ENCODE measurements at places on chromosomes 1 and 21.

DNA sequence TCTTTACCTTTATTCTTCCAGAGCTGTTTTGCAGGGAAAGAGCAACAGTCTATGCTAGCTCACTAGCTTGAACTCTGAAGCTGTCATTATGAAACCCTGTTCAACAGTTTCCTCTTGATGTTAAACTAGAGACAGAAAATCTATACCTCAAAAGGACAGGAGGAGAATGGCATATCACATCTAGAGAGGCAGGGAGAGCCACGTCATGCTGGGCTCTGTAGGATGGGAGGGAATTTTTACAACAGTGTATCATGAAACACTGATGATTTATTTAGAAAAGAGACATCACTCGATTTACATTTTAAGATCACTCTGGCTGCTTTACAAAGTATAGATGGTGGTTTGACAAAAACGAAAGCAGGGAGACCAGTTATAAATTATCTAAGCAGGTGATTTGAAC lies 224.9 kb upstream of the COA6 start:
- no peak for DNase-seq

DNA sequence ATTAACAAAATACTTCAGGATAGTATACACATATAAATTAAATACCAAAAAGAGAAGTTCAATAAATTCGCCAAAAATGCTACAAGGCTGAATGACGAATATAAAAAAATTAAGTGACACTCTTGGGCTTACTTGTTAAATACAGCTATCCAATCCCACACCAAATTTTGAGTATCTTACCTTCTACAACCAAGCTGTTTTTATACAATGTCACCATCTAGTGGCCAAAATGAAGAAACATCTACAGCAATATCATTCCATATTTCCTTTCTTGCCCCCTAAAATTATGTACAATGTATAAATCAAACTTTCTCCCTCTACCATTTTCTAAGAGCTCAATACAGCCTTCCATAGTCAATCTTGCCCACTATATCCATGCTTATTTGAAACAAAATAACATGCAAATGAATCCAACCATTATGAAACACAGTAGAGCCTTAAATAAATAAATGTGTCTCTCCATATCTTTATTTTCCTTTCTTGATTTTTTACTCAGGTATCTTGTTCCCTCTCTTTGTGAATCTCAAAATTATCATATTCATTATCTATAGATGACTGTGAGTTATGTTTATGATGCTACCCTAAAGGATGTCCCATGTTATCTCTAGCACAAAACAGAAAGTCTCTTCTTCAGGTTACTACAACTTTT lies 86.3 kb downstream of the ACBD6 start:
- DNase-seq, result peak; percentile 5

DNA sequence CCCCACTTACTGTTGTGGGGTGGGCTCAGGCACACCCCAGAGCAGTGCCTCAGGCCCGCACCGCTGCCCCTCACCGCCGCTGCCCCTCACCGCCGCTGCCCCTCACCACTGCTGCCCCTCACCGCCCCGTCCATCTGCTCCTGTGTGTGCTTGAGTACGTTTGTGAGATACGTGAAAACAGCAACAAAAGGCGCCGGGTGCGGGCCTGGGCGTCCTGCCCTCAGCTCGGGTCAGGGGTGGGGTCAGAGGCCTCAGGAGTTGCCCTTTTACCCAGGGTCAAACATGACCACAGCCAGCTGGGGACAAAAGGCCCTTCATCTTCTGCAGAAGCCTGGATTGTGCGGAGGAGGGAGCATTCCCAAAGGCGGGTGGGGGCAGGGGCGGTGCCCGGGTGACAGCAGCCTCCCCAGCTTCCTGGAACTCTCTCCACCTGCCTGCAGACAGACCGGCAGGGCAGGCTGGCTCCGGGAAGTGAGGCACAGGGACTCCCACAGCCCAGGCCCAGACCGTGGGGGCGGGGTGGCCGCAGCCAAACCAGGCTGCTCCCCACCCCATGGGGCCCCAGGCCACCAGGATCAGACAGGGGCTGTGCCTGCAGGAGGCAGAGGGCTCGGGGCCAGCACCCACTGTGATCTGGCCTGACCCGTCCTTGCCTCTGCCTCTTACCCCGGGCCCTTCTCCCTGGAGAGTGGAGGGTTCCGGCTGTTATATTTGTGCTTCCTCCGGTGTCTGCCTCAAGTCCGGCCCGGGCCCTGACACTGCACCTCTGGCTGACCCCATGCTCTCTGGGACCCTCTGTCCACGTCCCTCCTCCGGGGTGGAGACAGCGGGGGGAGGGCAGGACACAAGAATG lies 2.3 kb upstream of the VWA1 start:
- no peak for DNase-seq

DNA sequence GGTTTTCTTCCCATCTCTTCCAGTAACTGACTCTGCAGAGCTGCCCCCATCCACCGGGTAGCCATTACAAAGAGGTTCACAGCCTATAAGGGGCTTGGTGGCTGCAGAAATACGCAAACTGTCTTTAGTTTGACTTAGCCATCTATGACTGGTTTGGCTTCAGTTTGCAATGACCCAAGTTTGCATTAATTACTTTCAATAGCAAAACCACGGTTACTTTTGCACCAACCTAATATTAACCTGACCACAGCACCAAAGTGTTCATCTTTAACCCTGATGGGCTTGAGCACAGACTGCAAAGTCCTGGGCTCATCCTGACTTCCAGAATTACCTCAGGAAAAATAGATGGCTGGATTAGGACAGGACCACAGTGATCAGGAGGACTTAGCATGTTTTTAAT lies 2.2 kb upstream of the HAO2 start:
- no peak for DNase-seq

GRCh38 chr1:189616893-189617292 lies 860.8 kb downstream of the BRINP3 start:
- DNase-seq, result peak; percentile 18

DNA sequence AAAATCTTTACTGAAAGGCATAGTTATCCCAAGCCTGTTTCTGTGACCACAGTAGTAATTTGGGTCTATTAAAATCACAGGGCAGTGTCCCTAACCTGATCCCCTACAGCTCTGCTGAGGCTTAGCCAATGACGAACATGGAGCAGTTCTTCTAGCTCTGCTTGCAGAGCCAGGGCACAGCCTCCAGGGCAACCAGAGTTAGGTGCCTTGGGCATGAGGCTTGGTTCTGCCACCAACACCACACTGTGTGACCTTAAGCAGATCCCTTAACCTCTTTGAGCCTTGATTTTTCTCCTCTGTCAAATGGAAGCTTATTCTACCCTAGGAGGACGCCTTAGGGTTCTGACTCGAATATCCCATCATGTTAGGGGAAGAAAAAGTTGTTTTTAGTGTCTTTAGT lies 86.7 kb upstream of the TLR5 start:
- no peak for DNase-seq

DNA sequence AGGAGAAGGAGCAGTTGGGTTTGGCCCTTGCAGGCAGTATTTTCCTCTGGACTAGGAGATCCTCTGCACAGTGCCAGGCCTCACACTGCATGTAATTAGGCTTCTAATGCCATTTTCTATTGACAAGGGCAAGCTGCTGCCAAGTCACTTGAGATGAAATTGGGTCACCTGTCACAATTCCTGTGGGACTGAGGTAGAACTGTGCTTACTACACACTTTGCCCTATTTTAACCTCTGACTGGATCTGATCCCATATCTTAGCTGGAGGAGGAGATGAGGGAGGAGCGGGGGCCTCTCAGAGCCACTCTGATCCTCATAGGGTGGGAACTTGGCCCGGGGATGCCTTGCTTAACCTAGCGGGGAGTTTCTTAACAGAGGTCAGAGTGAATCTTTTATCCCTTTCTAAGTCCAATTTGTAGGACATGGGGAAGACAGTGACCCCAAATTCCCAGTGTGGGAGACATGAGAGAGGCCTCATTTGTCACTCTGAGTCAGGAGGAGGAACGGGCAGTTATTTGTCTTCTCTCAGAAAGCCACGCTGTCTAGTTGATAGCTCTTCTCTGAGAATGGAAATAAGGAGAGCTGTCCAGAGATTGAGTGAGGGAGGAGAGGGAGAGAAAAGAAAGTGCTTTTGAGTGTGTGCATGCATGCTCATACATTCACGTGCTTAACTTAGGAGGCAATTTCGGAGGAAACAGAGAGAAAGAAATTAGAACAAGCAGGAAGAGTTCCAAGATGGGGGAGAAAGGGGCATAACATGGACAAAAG lies 121.3 kb downstream of the CACNA1E start:
- no peak for DNase-seq

- DNase-seq, result no peak
Observed at GRCh38 chr1:168520052-168520751, 23.6 kb downstream of the XCL2 start.

DNA sequence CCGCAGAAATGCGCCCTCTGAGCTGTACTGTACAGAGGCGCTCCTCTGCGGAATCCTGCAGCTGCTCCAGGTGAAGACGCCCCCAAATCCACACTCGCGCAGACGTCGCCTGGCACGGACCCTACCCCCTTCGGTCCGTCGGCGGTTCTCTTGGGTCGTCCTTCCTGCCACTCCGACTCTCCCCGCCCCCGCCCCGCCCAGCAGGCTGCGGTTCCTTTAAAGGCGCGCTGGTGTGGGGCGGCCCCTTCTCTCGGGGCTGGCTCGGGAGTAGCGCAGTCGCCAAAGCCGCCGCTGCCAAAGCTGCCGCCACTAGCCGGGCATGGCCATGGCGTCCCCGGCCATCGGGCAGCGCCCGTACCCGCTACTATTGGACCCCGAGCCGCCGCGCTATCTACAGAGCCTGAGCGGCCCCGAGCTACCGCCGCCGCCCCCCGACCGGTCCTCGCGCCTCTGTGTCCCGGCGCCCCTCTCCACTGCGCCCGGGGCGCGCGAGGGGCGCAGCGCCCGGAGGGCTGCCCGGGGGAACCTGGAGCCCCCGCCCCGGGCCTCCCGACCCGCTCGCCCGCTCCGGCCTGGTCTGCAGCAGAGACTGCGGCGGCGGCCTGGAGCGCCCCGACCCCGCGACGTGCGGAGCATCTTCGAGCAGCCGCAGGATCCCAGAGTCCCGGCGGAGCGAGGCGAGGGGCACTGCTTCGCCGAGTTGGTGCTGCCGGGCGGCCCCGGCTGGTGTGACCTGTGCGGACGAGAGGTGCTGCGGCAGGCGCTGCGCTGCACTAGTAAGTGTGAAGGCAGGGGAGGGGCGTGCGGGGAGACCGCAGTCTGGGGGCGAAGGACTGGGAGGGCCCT lies at the start of gene RASSF5:
TSS of gene RASSF5 (plus strand) at position 248 of the 846 bp plus-strand sequence. CDS start at position 320, 72 bp downstream.
- DNase-seq, result peak; percentile 29

GRCh38 chr1:239363930-239364329 lies 22.4 kb upstream of the CHRM3 start:
- DNase-seq, result no peak

DNA sequence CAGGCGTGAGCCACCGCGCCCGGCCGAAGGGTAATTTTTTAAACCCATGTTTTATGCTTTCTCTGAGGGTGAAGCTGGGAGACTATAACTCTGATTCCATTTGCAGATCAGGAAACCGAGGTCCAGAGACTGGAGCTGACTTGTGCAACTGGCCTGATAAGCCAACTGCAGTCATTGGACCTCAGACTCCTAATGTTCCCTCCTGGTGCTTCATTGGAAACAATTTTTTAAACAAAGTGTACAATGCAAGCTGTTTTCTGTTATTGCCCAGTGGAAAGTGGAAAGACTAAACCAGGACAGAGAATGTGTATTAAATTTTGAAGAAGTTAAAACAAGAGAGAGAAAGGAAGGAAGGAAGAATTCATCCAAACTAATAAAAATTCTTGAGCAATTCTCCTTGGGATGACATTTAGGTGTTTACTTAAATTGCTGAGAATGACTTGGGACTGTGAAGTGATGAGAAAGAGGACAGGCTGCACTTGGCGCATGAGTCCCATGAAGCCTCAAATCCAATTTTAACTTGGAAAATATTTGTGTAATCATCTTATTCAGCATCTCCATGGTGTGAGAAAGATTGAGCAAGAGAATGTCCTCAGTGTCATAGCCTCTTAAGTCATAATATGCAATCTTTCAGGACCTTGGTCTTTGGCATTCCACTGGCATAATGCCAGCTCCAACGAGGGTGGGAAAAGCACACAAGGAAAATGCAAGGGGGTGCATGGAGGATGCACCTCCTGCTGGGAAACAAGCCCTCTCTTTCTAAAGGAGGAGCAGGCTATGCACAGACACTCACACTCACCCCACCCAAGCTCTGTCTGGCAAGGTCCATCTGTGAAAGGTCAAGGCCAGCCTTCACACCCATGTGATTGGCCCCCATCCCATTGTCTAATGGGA lies 342.0 kb downstream of the SIPA1L2 start:
- DNase-seq, result no peak

DNA sequence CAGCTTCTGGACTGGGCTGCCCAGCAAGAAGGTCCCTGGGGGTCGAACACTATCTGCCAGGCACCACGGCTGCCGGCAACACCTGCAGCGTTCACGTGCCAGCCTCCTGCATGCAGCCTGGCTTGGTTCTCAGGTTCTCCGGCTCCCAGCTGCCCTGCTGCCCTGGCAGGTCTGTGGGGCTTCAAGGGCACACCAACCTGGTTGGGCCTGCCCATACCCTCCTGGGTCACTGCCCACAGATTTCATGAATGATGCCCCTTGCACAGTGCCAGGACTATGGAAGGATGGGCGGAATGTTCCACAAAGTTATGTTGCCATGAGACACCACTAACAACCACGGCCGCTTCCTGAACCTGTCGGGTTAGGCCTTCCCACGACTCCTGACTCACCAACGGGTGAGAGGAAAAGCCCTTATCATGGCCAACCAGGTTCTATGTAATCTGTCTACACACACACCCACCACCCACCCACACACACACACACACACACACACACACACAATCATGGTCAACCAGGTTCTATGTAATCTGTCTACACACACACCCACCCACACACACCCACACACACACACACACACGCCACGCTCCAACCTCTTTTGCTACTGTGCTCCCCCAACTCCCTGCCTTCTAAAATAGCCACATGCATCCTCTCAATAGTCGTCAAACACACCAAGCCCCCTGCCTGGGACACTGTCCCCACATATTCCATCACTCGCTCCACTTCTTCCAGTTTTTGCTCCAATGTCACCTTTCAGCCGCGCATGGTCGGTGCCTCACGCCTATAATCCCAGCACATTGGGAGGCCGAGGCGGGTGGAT lies 32.2 kb downstream of the HSPG2 start:
- no peak for DNase-seq

DNA sequence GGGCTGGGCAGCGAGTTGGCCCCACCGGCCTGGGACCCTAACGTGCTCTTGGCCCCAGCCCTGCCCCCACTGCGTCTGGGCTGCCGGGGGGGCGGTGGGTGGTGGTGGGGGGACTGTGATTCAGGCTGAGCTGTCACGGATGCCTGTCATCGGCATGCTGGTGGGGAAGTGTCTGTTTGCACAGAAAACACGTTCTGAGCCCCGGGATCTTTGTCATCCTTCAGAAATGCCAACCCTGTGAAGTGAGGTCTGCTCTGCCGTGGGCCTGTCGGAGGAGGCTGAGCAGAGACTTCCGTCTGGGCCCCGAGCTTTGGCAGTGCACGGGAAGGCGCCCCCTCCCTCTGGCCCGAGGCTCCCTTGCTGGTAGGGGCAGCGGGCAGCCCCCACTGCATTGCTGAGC lies 24.3 kb upstream of the PLCH2 start:
- DNase-seq, result peak; percentile 82
